ENCODE measurements at places on chromosomes 3 and 15. TPM values are rescaled to one million over a fixed set of nuclear protein-coding genes. Genes with fewer than 3 reads are reported as not detected.

GOLGA8O gene
- not detected for total RNA-seq

ACTRT3 gene
- total RNA-seq: 3.7 TPM

VWA5B2 gene
- not detected for total RNA-seq

RTF1 gene
- 15.5 TPM for total RNA-seq

CLDN16 gene
- total RNA-seq: not detected

ATP13A5 gene
- total RNA-seq: not detected

OIP5 gene
- total RNA-seq: 21.3 TPM

PTX3 gene
- total RNA-seq: 276 TPM

NPAP1 gene
- not detected for total RNA-seq

SLC15A2 gene
- total RNA-seq: 0.17 TPM

RPSA gene
- 2,759 TPM for total RNA-seq

CSPG4 gene
- total RNA-seq: 72.4 TPM

MASP1 gene
- 1.8 TPM for total RNA-seq

DISP2 gene
- total RNA-seq: 0.30 TPM

HESX1 gene
- total RNA-seq: 1.0 TPM

TRIM71 gene
- not detected for total RNA-seq

SNX22 gene
- total RNA-seq: under 0.01 TPM

LINGO1 gene
- not detected for total RNA-seq

CPN2 gene
- not detected for total RNA-seq

MCF2L2 gene
- total RNA-seq: 3.2 TPM

CSTA gene
- 1.0 TPM for total RNA-seq

PDZRN3 gene
- 3.7 TPM for total RNA-seq

SHC4 gene
- total RNA-seq: 0.67 TPM

ARNT2 gene
- total RNA-seq: 8.4 TPM

TGFBR2 gene
- total RNA-seq: 45.9 TPM

ZDHHC3 gene
- total RNA-seq: 53.2 TPM

B3GALNT1 gene
- total RNA-seq: 23.2 TPM

IL16 gene
- 0.34 TPM for total RNA-seq

EPHB1 gene
- 1.5 TPM for total RNA-seq

ZCWPW2 gene
- total RNA-seq: 0.74 TPM

C3orf85 gene
- total RNA-seq: not detected

WDR93 gene
- total RNA-seq: 0.15 TPM

SRGAP3 gene
- 1.2 TPM for total RNA-seq

TIMP4 gene
- 11.3 TPM for total RNA-seq

ITIH1 gene
- total RNA-seq: not detected

WDR6 gene
- 79.7 TPM for total RNA-seq

RPL35A gene
- total RNA-seq: 1,086 TPM

RARRES1 gene
- total RNA-seq: 36.8 TPM

SNAPC5 gene
- total RNA-seq: 37.0 TPM

DZIP1L gene
- total RNA-seq: 13.6 TPM

COL8A1 gene
- 84.6 TPM for total RNA-seq

IL17RE gene
- total RNA-seq: 3.9 TPM

RAF1 gene
- total RNA-seq: 75.8 TPM

CD276 gene
- total RNA-seq: 91.6 TPM

TMEM212 gene
- not detected for total RNA-seq

SCG5 gene
- total RNA-seq: 16.3 TPM

SLC24A1 gene
- 6.1 TPM for total RNA-seq

DUOXA1 gene
- total RNA-seq: not detected

MRAS gene
- 15.0 TPM for total RNA-seq

GOLGA8T gene
- not detected for total RNA-seq

TMEM108 gene
- total RNA-seq: 0.89 TPM

Measured in bronchus fibroblast of lung (primary cell).